ENCODE measurements at places on chromosomes 5 and 9.
A peak's percentile ranks its signal among the peaks of the same experiment; 100 is the strongest.

DNA sequence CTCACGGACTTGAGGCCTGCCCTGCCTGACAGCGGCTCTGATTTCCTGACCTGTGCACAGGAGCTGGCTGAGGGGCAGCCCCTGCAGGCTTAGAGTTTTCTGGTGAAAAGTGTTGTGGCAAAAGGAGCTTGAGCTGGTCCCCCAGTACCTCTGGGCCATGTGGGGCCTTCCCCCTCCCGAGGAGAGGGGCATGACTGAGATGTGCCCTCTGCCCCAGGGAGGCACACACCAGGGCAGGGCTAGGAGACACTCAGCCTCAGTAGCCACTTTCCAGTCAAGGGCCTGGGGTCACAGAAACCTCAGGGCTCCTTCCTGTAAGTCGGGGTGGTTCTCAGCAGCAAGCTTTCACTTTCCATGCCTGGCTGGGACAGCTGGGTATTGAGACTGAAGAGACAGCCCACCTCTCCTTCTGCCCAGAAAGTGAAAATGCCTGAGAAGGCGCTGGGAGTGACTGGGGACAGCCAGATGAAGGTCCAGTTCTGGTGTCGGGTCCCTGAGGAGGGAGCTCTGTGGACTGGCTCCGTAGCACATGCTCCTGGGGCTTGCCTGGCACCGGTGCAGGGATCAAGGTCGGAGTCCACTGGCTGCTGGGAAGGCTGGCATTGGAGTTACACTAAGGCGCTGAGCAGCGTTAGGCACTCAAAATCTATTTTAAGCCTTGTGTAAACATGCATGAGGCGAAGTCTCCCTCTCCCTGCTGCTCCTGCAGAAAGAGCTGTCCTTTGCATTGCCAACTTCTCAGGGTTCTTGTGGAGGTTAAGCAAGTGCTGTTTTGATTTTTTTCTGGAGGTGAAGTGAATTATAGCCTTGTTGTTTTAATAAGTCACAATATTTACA is 394.9 kb downstream of the GADD45G start:
- no peaks in the 10 kb centered on the region for H3K36me3 ChIP-seq
- H3K27ac ChIP-seq: peak overlapping the region; percentile 27
- H3K27me3 ChIP-seq: no peaks in the 10 kb centered on the region
- peak overlapping the region; percentile 61 for H3K4me3 ChIP-seq
- DNase-seq: peak; percentile 78

DNA sequence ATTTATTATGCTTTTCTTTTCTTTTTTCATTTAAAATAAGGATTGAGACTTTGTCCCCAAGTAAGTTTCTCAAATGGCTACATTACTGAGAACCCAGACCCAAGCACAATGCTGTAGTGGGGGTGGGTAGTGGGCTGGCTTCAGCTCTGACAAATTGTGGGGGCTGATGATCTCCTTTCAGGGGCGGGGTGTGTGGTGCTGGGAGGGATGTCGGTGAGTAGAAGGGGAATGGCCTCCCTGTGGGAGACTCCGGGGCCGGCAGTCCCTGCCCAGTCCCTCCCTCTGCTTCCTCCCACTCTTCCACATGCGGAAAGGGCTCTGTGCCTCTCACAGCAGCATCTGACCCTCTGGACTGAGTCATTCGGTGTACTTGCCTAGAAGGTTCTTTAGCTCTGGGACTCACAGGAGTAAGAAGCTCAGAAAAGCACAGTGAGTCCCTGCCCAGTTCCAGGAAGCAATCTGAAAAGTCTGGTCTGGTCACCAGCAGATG is 14.3 kb downstream of the CD180 start:
- peak overlapping the region; percentile 4 for H3K4me3 ChIP-seq
- H3K27ac ChIP-seq: no peak overlapping the region

- no peak overlapping the region for H3K27ac ChIP-seq
- no peaks in the 10 kb centered on the region for H3K27me3 ChIP-seq
- no peak overlapping the region for H3K4me3 ChIP-seq
- H3K4me1 ChIP-seq: no peaks in the 10 kb centered on the region
Observed at GRCh38 chr5:136810261-136810801, 445.0 kb upstream of the TRPC7 start.

- H3K36me3 ChIP-seq: no peaks in the 10 kb centered on the region
- H3K4me3 ChIP-seq: no peak overlapping the region
- DNase-seq: peak; percentile 41
- H3K27me3 ChIP-seq: no peaks in the 10 kb centered on the region
Observed at GRCh38 chr5:68884144-68884754, 209.6 kb upstream of the SLC30A5 start.

GRCh38 chr5:16559702-16560101 is 57.1 kb downstream of the RETREG1 start:
- DNase-seq: no peak
- no peaks in the 10 kb centered on the region for H3K4me1 ChIP-seq
- no peak overlapping the region for H3K27ac ChIP-seq
- no peaks in the 10 kb centered on the region for H3K36me3 ChIP-seq
- no peaks in the 10 kb centered on the region for H3K27me3 ChIP-seq
- H3K4me3 ChIP-seq: no peak overlapping the region

DNA sequence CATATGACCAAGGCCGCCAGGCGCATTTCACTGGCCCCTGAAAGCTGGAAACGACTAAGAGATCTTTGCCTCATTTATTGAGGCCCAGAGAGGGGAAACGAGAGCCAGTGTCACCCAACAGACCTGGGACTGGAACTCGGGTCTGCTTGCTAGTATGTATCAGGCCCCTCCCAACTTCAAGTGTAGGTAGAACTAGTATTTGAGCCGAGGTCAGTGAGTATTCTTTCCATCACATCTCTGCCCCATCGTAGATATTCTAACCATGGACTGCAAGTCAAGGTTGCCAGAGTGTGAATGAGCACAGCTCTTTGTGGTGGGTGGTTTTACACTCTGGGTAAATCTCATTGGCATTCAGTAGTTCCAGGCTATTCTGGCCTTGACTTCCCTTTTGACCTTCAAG is 42.2 kb downstream of the GPR107 start:
- peaks cover 50% of the 10 kb centered on the region for H3K36me3 ChIP-seq
- no peak overlapping the region for H3K4me3 ChIP-seq
- peaks cover 8% of the 10 kb centered on the region for H3K4me1 ChIP-seq

DNA sequence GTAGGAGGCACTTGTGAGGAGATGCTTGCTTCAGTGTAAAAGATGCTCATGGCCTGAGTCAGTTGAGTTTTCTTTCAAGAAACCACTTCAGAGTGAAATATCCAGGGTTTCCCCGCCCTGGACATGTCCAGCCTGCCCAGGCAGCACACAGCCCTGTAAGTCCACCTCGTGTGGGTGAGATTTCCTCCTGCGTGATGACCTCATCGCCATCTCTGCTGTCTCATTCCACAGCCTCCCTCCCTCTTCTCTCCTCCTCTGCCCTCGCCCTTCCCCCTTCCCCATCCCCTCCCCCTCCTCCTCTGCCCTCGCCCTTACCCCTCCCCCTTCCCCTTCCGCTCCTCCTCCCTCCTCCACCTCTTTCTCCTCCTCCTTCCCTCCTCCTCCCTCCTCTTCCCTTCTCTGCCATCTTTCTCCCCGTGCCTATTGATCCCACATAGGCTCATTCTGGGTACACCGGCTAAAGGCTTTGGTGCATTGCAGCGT is 34.0 kb upstream of the NCS1 start:
- no peak for DNase-seq
- H3K4me3 ChIP-seq: no peak overlapping the region
- no peaks in the 10 kb centered on the region for H3K27me3 ChIP-seq
- no peak overlapping the region for H3K27ac ChIP-seq
- peaks cover 19% of the 10 kb centered on the region for H3K36me3 ChIP-seq

DNA sequence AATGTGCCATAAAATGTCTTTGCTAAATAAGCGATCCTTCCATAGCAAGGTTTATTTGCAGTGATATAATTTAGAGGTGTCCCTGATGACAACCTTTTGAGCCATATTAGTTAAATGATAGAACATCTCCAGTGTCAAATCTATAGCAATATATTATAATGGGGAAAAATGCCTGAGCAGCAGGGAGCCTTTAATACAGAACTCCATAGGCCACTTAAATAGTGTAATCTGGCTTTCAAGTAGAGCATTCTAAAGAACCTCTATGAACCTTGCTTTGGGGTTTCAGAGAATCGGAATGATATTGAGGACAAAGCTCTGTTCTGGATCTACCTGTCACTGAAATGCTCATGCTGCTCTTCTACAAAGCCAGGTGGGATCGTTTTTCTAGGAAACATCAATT is 96.7 kb upstream of the MEF2C start:
- no peak overlapping the region for H3K27ac ChIP-seq
- peaks cover 13% of the 10 kb centered on the region for H3K4me1 ChIP-seq
- no peaks in the 10 kb centered on the region for H3K27me3 ChIP-seq

- DNase-seq: no peak
- no peaks in the 10 kb centered on the region for H3K36me3 ChIP-seq
- no peak overlapping the region for H3K27ac ChIP-seq
- no peaks in the 10 kb centered on the region for H3K4me1 ChIP-seq
Observed at GRCh38 chr5:108046955-108047670, 334.8 kb downstream of the FBXL17 start.

GRCh38 chr5:124906339-124907097 is 160.1 kb upstream of the ZNF608 start:
- H3K27ac ChIP-seq: no peak overlapping the region
- H3K4me1 ChIP-seq: peaks cover 20% of the 10 kb centered on the region
- peak; percentile 46 for DNase-seq
- H3K4me3 ChIP-seq: no peak overlapping the region
- no peaks in the 10 kb centered on the region for H3K36me3 ChIP-seq

- H3K27ac ChIP-seq: no peak overlapping the region
- H3K36me3 ChIP-seq: no peaks in the 10 kb centered on the region
- no peak overlapping the region for H3K4me3 ChIP-seq
- no peak for DNase-seq
Observed at GRCh38 chr9:30661925-30662324, 1722.5 kb upstream of the ACO1 start.

DNA sequence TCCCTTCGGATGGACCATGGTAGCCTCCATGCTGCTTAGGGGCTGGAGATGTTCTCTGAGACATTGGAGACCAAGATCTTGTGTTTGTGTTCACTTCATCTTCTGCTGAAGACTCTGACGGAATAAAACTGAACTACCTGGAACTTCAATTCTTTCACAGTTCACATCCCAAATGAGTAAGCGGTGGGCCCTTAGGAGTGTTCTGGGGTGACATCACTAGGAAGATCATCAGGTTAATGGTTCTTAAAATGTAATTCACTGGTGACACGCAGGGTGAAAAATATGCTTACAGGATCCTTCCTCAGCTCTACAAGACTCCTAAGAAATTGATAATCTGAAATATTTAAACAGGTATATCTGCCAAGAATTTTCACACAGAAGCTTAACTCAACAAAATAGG is 561.5 kb downstream of the SEMA5A start:
- H3K36me3 ChIP-seq: no peaks in the 10 kb centered on the region
- H3K27me3 ChIP-seq: no peaks in the 10 kb centered on the region
- H3K27ac ChIP-seq: no peak overlapping the region
- no peak for DNase-seq

GRCh38 chr9:114198249-114199040 is 43.1 kb downstream of the COL27A1 start:
- no peak overlapping the region for H3K4me3 ChIP-seq
- H3K36me3 ChIP-seq: no peaks in the 10 kb centered on the region
- no peak for DNase-seq
- no peaks in the 10 kb centered on the region for H3K4me1 ChIP-seq

DNA sequence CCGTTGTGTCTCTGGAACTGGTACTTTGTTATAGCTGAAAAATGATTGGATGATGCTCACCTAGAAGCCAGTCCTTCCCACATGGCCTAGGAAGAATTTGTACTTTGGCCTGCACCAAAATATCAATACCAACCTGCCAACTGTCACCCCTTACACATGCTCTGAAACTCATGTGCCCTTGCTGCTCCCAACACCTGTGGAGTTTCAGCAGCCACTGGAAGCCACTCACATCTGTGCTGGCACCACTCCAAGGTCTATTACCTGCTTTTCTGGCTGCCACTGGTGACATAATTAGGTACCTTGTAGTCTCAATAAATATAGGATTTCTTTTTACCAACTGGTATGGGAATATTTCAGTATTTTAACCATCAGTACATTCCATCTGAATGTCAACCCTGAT is 363.6 kb downstream of the SH3GL2 start:
- no peak for DNase-seq
- no peaks in the 10 kb centered on the region for H3K4me1 ChIP-seq
- no peak overlapping the region for H3K27ac ChIP-seq
- no peaks in the 10 kb centered on the region for H3K36me3 ChIP-seq

GRCh38 chr9:20623021-20623747 is 885 bp upstream of the MLLT3 start:
- peak overlapping the region; percentile 97 for H3K4me3 ChIP-seq
- peaks cover 27% of the 10 kb centered on the region for H3K4me1 ChIP-seq
- peak; percentile 50 for DNase-seq
- no peaks in the 10 kb centered on the region for H3K27me3 ChIP-seq
